ENCODE measurements at places on chromosomes 2 and 18. TPM values are rescaled to one million over a fixed set of nuclear protein-coding genes. Genes with fewer than 3 reads are reported as not detected.

The PROKR1 gene
- total RNA-seq = 1.3 TPM

The MOGAT1 gene
- 0.74 TPM for total RNA-seq

The LMAN1 gene
- 63.1 TPM for total RNA-seq

The MDH1B gene
- 0.19 TPM for total RNA-seq

The OXER1 gene
- 0.84 TPM for total RNA-seq

DNA sequence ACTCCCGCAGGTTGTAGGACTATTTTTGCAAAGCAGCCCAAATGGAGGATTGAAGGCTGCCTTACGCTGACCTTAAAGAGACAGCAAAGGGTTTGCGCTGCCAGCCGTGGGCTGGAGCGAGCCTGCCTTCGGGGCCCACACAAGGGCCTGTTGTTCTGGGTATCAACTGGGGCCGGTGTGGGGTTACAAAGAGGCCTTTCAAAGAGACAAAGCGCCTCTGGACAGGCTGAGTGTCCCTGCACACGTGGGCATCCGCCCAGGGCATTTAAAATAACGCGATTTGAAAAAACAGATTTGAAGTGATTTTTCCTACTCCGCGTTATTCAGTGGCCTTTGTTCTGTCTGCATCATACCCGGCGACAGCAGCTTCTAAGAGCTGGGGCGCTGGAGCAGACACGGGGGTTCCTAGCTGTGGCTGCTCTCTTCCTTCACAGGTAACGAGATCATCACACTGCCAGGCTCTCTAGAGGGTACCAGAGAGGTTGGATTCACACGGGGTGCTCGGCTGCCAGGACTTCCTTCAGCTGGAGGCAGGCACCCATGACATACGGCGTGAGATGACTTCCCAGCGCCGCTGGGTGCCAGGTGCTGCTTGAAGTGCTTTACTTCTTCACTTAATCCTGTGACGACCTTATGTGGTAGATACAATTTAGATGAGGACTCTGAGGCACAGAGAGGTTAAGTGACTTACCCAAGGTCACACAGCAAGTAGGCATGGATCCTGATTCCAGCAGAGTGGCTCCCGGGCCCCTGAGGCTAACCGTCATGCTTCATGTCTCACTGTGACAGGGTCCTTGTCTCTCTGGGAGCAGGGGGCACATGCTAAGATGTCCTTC lies 32.2 kb downstream of the MAL start:
- DNase-seq = no peak

DNA sequence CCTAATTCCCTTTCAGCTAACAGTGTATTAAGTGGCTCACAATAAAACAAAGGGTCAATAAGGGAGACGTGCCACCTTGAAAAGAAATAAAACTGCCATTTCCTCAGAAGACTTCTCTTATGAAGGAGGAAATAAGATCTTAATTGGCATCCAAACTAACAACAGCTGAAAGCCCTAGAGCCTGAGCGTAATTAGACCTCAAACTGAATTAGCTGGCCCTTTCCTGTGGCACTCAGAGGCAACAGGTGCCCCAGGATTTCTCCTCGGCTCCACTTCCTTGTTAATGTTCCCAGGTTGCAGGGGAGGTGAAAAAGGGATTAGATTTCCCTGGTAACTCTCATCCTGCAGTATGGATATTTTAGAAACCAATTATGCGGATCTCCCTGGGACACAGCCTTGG lies 804.3 kb downstream of the DCDC2C start:
- DNase-seq = no peak

DNA sequence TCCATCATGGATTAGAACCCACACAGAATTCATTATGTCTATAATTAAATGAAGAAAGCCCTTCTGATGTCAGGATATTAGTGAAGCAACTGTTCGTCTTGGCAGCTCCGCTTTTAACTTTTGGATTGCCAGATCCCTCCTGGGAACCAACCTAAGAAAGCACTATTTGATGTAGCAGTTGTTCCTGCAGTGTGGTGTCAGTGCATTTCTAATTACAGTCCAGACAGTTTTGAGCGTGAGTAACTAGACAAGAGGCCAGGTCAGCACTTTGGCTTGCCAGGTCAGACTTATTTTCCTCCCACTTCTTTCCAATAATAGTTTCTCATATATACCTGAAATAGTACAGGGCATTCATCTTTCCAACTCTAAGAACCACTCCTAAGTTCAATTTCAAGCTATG lies 13.8 kb downstream of the NRXN1 start:
- no peak for DNase-seq

DNA sequence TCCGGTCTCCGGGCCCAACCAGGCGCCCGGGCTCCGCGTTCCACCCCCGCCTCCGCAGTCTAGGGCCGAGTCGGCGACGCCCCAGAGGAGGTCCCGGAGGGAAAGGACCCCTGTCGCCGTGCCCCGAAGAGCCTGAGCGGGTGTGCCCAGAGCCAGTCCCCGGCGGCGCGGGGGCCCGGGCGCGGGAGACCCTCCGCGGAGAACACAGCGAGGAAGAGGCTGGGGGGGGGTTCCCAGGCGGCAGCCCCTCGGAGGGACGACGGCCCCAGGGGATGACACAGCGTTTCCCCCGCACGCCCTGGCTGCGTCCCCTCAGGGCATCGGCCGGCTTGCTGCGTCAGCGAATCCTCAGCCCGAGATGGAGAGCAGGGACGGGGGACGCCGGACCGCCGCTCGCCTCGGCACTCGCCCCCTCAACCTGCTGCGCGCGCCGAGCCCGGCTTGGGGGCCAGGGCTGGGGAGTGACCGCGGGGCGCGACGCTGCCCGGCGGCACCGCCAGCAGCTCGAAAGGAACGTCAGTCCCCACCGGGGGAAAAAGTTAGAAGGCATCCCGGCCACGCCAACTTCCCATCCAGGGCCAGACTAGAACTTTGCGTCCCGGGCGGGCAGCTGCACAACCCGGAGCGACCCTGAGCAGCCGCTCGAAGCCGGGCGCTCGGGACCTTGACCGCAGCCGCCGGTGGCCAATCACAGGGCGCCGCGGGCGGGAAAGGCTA lies 711 bp downstream of the SFXN5 start:
- peak; percentile 91 for DNase-seq

DNA sequence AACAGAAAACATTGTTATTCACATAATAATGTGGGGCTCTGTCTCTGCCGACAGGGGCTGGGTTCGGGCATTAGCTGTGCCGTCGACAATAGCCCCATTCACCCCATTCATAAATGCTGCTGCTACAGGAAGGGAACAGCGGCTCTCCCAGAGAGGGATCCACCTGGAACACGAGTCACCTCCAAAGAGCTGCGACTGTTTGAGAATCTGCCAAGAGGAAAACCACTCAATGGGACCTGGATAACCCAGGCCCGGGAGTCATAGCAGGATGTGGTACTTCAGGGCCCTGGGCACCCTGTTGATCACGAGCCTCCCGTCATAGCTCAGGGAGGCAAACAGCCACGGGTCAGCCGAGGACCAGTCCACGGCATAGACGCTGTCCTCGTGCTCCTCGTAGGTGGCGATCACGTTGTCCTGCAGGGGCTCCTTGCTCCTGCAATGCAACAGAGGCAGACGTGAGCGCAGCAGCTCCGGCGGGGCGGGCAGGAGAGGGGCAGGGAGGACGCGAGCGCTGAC lies 188.5 kb downstream of the EIPR1 start:
- no peak for DNase-seq

DNA sequence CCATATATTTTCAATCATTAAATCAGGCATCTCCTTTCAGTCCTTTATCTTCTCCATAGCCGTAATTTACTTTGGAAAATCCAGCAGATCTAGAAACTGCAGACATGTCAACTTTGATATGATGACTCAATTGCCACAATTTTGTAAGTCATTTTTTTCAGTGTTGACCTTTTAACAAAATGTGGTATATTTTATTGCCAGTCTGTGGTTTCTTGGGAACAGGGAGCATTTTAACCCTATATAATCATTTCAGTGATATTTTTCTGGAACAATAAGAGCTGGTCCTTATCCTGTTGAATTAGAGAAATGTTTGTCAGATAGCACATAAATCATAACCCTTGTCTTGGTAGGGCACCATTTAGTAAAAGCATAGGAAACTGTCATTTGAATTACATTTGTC lies 90.9 kb upstream of the UBXN4 start:
- DNase-seq = no peak

DNA sequence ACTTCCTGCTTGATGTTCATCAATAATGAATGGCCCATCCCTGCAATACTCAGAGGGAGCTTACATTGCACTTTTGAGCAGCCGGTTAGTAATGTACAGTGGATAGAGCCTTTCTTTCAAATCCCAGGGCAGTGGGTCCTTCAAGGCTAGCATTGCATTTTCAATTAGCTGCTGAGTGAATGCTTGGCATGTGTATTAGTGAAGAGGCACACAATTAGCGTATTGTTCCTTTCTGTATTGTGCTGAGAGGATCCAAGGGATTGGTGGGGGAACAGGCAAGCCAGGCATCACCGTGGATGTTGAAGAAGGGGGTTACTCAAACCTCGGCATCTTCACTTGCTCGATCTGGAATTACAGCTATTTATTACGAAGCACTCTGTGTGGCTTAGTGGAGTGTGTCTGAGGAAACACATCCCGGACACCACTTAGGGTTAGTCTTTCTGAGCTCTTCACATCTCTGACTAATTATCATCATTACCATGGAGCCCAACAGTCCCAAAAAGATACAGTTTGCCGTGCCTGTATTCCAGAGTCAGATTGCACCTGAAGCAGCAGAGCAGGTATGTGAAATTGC lies at the start of gene PPP1R1C:
Gene PPP1R1C (plus strand): TSS at position 222 of the 574 bp plus-strand sequence. CDS start 258 bp downstream, at position 480.
- DNase-seq = no peak
